ENCODE measurements at places on chromosomes 11 and 22. TPM values are rescaled to one million over a fixed set of nuclear protein-coding genes. Genes with fewer than 3 reads are reported as not detected.
A peak's percentile ranks its signal among the peaks of the same experiment; 100 is the strongest.

Gene CATSPER1
- 0.61 TPM for total RNA-seq

Gene GGT5
- total RNA-seq = 31.5 TPM

Gene C2CD2L
- 15.4 TPM for total RNA-seq

Gene CAPRIN1
- total RNA-seq = 190 TPM

Gene TRPM5
- total RNA-seq = not detected

Gene VSIG10L2
- total RNA-seq = not detected

Gene HBE1
- not detected for total RNA-seq

Gene TANGO2
- total RNA-seq = 16.0 TPM

DNA sequence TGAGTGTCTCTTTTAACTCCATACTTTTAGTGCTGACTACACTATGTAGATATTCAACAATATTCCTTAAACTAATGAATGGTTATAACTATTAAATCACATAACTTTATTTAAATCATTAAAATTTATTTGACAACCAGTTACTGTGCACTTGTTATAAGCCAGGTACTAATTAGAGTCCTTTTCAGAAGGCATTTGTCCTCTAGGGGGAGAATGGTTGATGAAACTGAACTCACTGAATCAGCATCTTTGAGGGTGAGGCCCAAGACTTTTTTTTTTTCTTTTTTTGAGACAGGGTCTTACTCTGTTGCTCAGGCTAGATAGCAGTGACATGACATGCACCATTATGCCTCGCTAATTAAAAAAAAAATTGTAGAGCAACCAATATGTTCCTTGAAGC is 515.6 kb upstream of the CCDC90B start:
- DNase-seq = peak; percentile 8
- no peaks in the 10 kb centered on the region for H3K36me3 ChIP-seq
- H3K4me3 ChIP-seq = no peak overlapping the region

- peak overlapping the region; percentile 93 for H3K4me3 ChIP-seq
- H3K4me1 ChIP-seq = peaks cover 21% of the 10 kb centered on the region
- H3K27me3 ChIP-seq = no peaks in the 10 kb centered on the region
- DNase-seq = peak; percentile 98
- peak overlapping the region; percentile 100 for H3K27ac ChIP-seq
- H3K36me3 ChIP-seq = peaks cover 79% of the 10 kb centered on the region
These were observed 609 bp upstream of the ATF4 start for GRCh38 chr22:39519681-39520225.

GRCh38 chr11:69425895-69426544 is 55.4 kb upstream of the LINC01488 start:
- DNase-seq = no peak
- no peaks in the 10 kb centered on the region for H3K27me3 ChIP-seq
- H3K4me3 ChIP-seq = no peak overlapping the region
- peaks cover 1% of the 10 kb centered on the region for H3K4me1 ChIP-seq
- H3K27ac ChIP-seq = no peak overlapping the region

DNA sequence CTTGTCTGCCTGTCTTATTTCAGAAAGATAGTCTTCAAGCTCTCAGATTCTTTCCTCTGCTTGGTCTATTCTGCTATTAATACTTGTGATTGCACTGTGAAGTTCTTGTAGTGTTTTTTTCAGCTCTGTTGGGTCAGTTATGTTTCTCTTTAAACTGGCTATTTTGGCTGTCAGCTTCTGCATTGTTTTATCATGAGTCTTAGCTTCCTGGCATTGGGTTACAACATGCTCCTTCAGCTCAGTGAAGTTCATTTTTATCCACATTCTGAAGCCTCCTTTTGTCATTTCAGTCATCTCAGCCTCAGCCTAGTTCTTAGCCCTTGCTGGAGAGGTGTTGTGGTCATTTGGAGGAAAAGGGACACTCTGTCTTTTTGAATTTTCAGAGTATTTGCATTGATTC is 15.5 kb upstream of the DEPDC7 start:
- peaks cover 6% of the 10 kb centered on the region for H3K36me3 ChIP-seq
- H3K27ac ChIP-seq = peak overlapping the region; percentile 77
- H3K27me3 ChIP-seq = no peaks in the 10 kb centered on the region
- H3K4me1 ChIP-seq = peaks cover 9% of the 10 kb centered on the region

DNA sequence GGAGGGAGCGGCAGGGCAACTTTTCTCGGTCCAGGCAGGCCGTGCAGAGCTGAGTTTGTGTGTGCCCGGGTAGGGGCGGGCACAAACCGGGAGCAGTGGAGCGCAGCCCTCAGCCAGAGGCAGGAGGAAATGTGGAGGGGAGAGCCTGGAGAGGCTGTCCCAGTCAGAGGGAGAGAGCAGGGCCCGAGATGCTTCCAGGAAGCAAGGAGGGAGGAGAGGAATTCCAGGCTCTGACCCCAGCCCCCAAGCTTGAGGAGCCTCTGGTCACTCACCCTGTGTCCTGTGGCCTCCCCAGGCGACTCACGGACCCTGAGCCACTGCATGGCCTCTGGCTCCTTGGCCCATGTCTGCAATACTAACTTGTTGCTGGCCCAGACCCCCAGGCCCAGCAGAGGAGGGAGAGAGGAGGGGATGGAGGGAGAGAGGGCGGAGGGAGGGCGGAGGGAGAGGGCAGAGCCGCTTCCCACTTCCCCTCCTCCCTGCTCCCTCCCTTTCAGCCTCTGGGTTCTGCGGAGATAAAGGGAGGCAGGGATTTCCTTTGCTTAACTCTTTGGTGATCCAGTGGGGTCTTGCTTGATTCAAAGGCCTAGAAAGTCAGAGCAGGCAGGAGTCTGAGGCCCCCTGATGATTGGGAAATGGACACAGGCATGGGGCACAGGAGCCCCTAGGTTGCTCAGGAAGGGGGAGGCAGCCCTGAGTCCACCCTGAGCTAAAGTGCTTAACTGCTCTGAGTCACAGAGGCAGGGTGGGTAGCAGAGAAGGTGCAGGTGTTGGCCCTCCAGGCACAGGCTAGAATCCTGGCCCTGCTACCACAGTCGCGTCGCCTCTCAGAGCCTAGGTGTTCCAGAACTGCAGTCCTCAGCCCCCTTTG is at the start of gene C1QTNF6:
TSS of gene C1QTNF6 (minus strand) at position 357 of the 871 bp plus-strand sequence. CDS start at position 323, 34 bp downstream.
- peaks cover 21% of the 10 kb centered on the region for H3K4me1 ChIP-seq
- H3K27me3 ChIP-seq = no peaks in the 10 kb centered on the region
- no peak within 1 kb of the TSS for H3K27ac ChIP-seq

DNA sequence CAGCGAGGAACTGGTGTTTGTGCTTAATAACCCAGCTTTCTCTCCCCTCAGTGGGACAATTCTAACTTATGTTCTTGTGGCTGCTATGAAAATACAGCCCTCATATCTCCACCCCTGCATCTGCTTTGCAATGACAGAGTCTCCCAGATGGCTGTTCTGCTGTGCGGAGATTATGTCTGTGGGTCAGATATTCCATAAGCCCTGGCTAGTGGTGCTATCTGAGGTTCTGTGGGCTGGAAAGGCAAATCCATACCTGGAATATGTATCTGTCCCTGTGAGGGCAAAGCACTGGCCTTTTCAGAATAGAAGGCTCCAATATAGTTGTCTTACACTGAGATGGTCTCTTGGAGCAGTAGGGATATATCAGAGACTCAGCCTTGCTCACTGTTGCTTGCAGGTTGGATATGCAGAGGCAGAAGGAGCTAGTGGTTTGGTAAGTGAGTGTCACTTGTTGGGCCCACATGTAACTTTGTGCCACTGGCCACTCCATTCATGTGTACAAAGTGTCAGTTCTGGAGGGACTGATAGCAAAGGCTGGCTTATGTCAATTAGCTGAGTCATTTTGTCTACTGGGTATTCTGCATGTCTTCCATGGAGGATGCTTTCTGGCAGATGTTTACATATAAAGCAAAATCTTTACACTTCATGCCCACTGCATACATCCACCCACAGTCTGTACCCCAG is 246.6 kb downstream of the FAM76B start:
- no peak overlapping the region for H3K27ac ChIP-seq
- peaks cover 5% of the 10 kb centered on the region for H3K4me1 ChIP-seq
- H3K4me3 ChIP-seq = no peak overlapping the region

DNA sequence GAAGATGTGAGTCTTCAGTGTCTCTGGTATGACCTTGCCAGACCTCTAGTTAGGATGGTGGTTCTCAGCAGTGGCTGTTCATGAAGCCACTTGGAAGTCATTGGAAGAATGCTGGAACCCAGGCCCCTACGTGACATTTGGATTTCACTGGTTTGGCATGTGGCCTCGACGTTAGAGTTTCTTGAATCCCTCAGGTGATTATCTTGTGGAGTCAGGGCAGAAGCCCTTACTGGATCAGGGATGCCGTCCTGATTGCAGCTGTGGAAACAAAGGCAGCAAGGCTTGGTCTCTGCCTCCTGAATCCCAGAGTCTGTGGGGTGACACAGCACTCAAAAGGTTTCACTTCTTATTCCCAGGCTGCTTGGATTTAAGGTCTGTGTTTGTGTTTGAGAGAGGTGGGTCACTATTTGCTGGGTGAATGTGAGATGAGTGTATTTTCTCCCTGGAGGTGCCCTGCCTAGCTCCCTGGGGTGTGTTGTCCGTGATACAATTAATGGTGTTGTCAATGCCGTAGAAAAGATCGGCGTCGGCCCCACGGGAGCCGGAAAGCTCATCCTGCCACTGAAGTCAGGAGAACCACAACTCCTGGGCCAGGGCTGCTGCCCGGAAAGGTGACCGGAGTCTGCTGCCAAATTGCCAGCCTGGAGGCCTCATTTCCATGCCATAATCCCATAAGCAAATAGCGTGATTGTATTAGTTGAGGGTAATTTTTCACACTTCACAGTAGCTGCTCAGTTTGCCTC is 939.0 kb downstream of the BRD1 start:
- no peak overlapping the region for H3K27ac ChIP-seq
- DNase-seq = no peak
- H3K4me3 ChIP-seq = no peak overlapping the region
- H3K27me3 ChIP-seq = no peaks in the 10 kb centered on the region

DNA sequence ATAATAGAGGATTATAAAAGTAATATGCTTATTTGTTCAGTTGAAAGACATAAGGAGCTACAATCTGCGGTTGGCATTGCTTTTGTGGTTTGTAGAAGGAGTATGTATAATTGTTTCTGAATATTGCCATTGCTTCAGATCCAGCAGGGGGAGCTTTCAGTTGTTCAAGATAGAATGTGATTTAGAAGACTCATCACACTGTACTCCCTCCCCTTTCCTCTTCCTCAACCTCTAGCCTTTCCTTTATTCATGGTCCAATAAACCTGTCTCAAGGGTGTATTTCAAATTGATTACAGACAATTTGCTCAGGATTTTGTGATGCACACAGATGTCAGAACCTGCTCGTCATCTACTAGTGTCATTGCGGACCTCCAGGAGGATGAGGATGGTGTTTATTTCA is 9.8 kb downstream of the PRMT3 start:
- no peak overlapping the region for H3K27ac ChIP-seq
- H3K4me3 ChIP-seq = no peak overlapping the region
- peak; percentile 53 for DNase-seq
- H3K36me3 ChIP-seq = peaks cover 75% of the 10 kb centered on the region
- H3K4me1 ChIP-seq = no peaks in the 10 kb centered on the region

GRCh38 chr11:131136486-131136885 is 220.2 kb upstream of the SNX19 start:
- no peaks in the 10 kb centered on the region for H3K4me1 ChIP-seq
- H3K27ac ChIP-seq = no peak overlapping the region
- H3K27me3 ChIP-seq = no peaks in the 10 kb centered on the region
- DNase-seq = no peak

DNA sequence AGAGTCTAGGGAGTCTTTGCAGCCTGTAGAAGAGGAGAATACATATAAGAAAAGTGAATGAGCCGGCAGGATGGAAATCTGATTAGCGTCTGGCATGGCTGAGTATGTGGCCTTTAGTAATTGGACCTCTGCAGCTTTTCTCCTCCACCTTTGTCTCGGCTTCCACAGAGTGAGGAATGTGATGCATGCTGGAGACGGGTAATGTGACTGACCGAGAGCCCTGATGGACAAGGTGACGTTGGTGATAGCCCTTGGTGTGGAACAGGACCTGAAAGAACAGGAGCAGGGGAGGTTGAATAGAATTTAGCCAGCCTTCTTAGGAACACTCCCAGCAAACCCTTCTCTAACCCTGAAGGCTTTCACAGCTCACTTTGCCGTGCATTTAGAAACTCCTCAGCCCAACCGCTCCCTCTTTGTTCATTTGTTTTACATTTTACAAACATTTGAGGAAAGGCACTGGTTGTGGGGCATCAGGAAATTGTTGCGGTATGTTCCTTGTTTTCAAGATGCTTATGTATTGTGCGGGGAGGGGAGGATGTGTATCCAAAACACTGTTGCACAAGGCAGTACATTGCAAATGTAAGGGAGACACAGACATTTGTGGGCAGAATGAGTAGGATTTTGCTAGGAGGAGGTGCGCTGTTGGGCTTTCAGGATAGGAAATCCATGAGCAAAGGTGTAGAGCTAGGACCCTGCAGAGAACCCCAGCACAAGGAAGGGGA is 6.9 kb downstream of the GTPBP1 start:
- H3K4me3 ChIP-seq = no peak overlapping the region
- H3K4me1 ChIP-seq = peaks cover 16% of the 10 kb centered on the region
- peaks cover 18% of the 10 kb centered on the region for H3K36me3 ChIP-seq
- H3K27ac ChIP-seq = no peak overlapping the region
